ENCODE measurements at places on chromosomes 5 and 9. TPM values are rescaled to one million over a fixed set of nuclear protein-coding genes. Genes with fewer than 3 reads are reported as not detected.

Gene SLC34A1
- not detected for total RNA-seq

DNA sequence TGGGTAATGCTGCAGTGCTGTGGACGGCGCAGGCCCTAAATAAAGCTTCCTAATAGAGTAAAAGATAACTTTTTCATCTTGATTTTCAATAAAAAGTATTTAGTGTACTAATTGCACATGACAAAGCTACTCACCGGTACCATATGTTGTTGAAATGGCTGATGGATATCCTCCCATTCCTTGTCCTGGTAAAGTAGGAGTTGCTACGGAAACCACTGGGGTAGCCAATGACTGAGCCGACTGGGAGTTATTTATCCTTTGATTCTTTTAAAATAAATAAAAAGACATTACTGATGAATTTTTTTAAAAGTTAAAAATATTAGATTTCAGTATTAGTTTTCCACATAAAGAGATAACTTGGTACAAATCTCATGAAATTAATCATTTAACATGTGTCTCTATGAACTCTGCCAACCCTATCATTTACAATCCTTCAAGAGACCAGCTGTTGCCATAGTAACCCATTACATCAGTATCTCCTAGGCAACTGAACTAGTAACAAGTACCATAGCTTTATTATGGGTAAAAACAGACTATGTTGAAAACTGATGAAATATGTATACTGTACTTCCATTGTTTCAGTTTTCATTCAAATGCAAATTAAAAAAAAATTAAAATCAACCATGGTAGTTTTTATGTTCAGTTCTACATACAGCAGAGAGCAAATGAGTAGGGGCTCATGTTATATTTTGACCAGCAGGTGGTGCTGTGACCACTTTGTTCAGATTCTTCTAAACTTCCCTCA, 153.7 kb downstream of the MEF2C start:
- no peaks in the 10 kb centered on the region for H3K36me3 ChIP-seq
- peaks cover 70% of the 10 kb centered on the region for H3K27me3 ChIP-seq
- peak; percentile 73 for DNase-seq
- no peak overlapping the region for H3K4me3 ChIP-seq

- H3K36me3 ChIP-seq, result no peaks in the 10 kb centered on the region
- H3K27me3 ChIP-seq, result peaks cover 18% of the 10 kb centered on the region
- DNase-seq, result peak; percentile 13
- H3K4me3 ChIP-seq, result no peak overlapping the region
- H3K4me1 ChIP-seq, result no peaks in the 10 kb centered on the region
Observed at GRCh38 chr9:1722404-1722803, 292.7 kb upstream of the SMARCA2 start.

DNA sequence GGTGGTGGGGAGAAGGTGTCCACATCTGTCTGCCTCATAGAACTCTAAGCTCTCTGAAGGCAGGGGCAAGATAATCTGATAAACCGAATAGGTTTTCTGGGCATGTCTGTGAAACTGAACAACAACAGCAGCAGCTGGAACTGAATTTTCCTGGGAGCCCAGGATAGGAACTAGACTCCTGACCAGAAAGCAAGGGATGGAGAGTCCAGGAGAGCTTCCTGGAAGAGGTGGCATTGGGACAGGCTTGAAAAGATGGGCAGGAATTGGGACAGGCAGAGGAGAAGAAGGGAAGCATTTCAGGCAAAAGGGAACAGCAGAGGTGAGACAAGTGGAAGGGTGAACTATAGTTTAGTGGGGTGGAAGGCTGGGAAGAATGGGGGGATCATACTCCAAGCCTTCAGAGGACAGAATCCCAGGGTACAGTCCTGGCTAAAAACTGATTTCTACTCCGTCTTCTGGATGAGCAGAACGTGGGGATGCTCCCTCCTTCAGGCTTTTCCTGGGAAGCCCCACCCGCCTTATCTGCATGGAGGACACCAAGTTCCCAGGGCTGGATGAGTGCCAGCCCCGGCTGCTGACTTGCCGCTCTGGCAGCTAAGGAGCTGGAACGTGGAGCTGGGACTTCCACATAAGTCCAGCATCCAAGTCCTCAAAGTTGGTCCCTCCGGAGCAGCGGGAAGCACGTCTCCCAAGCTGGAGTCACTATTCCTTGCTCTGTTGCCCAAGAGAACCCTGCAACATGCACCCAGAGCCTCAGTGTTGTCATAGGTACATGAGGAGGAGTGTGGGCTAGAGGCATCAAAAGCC, 13.9 kb upstream of the KIF12 start:
- peaks cover 6% of the 10 kb centered on the region for H3K36me3 ChIP-seq
- no peak overlapping the region for H3K27ac ChIP-seq
- peaks cover 6% of the 10 kb centered on the region for H3K4me1 ChIP-seq

GRCh38 chr5:163658702-163659567, 153.5 kb downstream of the MAT2B start:
- H3K27me3 ChIP-seq, result no peaks in the 10 kb centered on the region
- no peak overlapping the region for H3K4me3 ChIP-seq
- peak overlapping the region; percentile 60 for H3K27ac ChIP-seq
- peaks cover 11% of the 10 kb centered on the region for H3K4me1 ChIP-seq
- H3K36me3 ChIP-seq, result no peaks in the 10 kb centered on the region
- DNase-seq, result no peak

- H3K27me3 ChIP-seq, result no peaks in the 10 kb centered on the region
- H3K36me3 ChIP-seq, result no peaks in the 10 kb centered on the region
- peaks cover 6% of the 10 kb centered on the region for H3K4me1 ChIP-seq
Observed at GRCh38 chr5:162096448-162096847, 28.9 kb downstream of the GABRG2 start.
